ENCODE measurements at places on chromosomes 3 and 15. TPM values are rescaled to one million over a fixed set of nuclear protein-coding genes. Genes with fewer than 3 reads are reported as not detected.

DNA sequence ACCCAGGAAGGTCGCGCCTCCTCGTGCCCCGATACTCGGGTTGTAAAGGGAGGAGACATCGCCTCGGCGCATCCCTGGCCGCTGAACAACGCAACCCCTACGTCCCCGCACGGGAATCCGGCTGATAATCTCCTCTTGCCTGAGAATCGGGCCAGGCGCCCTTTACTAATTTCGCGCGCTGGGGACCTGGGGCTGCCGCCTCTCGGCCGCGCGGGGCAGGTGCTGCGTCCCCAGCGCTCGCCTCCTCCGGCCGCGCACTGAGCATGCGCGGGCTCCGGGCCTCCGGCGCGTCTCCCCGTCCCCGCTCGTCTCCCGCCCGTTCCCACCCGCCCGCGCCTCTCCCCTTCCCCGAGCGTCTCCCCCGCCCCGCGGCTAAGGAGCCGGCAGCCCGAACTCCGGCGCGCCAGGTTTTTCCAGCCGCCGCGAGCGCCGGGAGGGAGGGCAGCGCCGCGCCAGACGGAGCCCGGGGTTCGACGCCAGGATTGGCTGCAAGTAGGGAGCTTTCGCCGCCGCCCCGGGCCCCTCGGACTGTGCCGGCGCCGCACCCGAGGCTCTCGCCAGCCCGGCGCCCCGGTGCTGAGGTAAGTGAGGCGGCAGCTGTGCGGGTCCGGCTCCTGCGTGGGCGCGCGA lies at the start of gene CNTN4:
Gene CNTN4 (plus strand): TSS at position 469 of the 630 bp plus-strand sequence.
- DNase-seq, result no peak

The GATA2 gene
- 0.57 TPM for total RNA-seq

- DNase-seq, result no peak
Observed at GRCh38 chr15:41799488-41799805, 25.2 kb downstream of the MAPKBP1 start.

The IGSF10 gene
- total RNA-seq, result 1.9 TPM

The SPESP1 gene
- total RNA-seq, result 3.7 TPM

The KBTBD13 gene
- under 0.01 TPM for total RNA-seq

GRCh38 chr3:24494618-24495325 lies at the start of gene THRB:
THRB (minus strand) TSS chr3:24494850.
- no peak for DNase-seq

- no peak for DNase-seq
Observed at GRCh38 chr15:57216288-57216687, 160.0 kb upstream of the CGNL1 start.

- no peak for DNase-seq
Observed at GRCh38 chr3:54949491-54950044, 21.7 kb upstream of the LRTM1 start.

The PAQR9 gene
- total RNA-seq, result 0.05 TPM

The MYD88 gene
- total RNA-seq, result 15.1 TPM

The STAB1 gene
- 19.5 TPM for total RNA-seq

- DNase-seq, result no peak
Observed at GRCh38 chr3:134597390-134597970, 53.3 kb downstream of the KY start.

- DNase-seq, result no peak
Observed at GRCh38 chr15:80456517-80457492, 52.6 kb downstream of the ARNT2 start.

- DNase-seq, result no peak
Observed at GRCh38 chr15:46410705-46411104, 775.9 kb downstream of the SQOR start.

- DNase-seq, result no peak
Observed at GRCh38 chr3:127959041-127959440, 44.0 kb downstream of the KBTBD12 start.

- DNase-seq, result no peak
Observed at GRCh38 chr3:120982608-120983320, 74.8 kb downstream of the STXBP5L start.

GRCh38 chr3:59374818-59375211 lies 325.0 kb upstream of the CFAP20DC start:
- DNase-seq, result peak; percentile 23

The PCOLCE2 gene
- total RNA-seq, result 2.0 TPM

DNA sequence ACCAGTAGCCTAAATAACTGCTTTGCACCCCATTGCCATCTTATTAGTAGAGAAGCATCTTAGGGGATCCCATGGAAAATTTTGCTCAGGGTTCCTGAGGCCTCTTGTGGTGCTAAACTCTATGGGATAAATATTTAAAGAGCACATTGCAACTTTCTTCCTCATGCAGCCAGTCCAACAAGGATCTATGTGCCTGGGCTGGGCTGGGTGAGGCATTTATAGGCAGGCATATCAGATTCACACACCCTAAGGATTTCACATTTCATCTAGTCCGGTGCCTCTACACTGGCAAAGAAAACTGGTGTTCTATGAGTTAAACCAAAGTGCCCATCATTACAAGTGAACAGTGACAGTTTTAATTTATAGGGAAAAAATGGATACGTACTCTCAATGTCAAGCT lies 512.3 kb downstream of the EDEM1 start:
- no peak for DNase-seq

The CLDN1 gene
- 9.5 TPM for total RNA-seq

The GPR62 gene
- total RNA-seq, result 0.05 TPM

GRCh38 chr3:109242187-109242523 lies 74.2 kb downstream of the DPPA2 start:
- DNase-seq, result no peak

The TYRO3 gene
- total RNA-seq, result 1.3 TPM

The ADCY5 gene
- total RNA-seq, result 0.76 TPM

DNA sequence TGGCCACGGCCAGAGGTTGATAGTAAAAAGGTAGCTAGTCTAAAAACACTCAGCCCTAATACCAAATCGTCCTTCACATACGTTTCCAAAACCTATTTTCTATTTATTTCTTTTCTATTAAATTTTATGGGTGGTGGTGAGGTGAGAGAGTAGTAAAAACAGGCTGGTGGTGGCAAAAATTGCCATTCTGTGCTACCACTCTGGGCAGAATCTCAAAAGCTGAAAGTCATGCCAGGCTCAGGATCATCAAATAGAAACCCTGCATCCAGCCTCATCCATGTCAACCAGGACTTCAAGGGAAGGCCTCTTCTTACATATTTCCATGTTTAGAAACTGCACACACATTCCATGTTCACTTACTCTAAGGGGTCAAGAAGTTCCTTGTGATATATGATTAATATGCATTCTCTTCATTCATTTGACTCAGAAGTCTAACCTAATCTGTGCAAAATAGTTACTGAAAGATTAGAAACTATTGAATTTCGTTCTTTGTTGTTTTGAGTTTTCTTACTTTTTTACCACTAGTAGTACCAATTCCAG lies 153.1 kb downstream of the TNIK start:
- no peak for DNase-seq

DNA sequence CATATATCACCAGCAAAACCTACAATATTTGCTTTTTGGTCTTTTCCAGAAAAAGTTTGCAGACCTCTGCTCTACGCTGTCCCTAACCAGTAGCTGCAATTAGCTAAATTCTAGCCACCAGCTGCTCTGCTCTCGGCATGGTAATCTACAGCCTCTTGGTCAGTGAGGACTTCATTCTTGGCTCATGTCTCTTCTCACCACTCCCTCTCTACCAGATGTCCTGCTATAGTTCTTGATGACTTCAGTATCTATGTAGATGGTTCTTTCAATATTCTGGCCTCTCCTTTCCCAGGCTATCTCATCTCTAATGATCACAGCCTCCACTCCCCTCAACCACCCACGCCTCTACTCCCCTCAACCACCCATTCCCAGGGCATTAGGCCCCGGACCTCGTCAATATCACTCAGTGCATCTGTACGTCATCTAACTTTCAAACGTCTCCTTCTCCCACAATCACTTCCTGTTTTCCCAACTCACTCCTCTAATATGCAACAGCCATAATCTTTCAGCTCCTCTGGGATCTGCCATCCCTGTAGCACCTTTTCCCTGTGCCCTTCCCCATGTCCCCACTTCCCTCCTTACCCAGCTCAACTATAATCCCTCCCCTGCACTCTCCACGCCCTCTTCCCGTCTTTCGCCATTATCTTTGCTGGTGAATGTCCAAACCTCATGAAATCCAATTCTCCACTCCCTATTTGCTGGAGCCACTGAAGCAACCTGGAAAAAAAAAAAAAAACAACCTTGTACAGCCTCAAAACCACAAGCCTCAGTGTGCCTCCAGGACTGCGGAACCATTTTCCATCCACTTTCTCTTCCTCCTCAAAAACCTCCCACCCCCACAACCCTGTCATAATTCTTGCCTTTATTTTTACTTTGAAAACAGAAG lies 429.4 kb upstream of the PROK2 start:
- DNase-seq, result no peak

DNA sequence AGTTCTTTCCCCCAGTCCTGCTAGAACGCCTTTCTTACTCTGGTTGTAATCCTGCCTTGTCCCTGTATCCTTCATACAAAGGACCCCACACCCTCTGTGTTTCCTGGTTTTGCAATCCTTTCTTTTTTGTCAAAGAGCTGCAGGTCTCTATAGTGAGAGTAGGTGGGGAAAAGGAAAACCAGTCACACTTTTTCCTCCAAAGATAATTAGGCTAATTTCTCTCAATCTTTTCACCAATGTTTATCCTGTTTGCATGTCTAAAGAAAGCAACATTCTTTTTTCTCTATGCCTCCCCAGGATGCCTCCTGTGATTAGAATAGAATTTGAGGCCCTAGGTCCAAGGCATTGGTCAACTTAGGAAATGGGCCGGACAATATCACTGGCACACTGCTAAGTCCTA lies 25.4 kb downstream of the SEMA6D start:
- DNase-seq, result no peak

The GOLGA8S gene
- total RNA-seq, result 0.05 TPM

- no peak for DNase-seq
Observed at GRCh38 chr3:154018100-154018696, 103.0 kb upstream of the ARHGEF26 start.

DNA sequence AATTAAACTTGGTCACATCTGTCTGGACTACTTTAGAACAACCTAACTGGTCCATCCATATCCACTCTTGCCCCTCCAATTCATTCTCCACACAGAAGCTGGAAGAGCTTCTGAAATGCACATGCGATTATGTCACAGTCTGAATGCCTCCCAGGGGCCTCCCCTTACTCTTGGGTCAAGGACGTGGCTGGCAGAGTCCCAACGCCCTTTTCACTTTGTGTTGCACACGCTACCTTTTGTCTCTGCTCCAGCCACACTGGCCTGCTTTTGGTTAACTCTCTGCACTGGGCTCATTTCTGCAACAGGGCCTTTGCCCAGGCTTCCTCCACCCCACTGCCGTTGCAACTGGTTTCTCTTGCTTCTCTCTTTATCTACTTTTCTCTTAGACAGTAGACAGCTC lies 245.2 kb downstream of the IL20RB start:
- no peak for DNase-seq

The GPR176 gene
- 2.9 TPM for total RNA-seq

The FANCI gene
- total RNA-seq, result 55.1 TPM

The VPS18 gene
- 12.4 TPM for total RNA-seq

The CP gene
- total RNA-seq, result 0.19 TPM

DNA sequence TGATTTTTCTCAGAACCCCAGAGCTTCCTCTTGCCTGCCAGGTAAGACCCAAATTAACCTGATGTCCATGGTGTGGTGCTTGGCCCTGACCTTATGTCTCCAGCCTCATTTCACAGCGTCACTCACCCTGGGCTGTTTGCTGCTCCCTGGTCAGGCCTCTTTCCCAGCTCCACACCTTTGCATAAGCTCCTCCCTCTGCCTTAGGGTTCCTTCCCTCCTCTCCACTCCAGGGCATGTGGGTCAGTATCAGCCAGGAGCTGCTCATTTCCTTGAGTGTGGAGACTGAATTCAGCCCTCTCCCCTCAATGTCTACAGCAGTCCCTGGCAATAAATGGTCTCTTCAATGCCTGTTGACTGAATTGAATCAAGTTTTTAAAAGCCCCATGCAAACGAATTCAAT lies 75.6 kb upstream of the ANKRD34C start:
- DNase-seq, result no peak

DNA sequence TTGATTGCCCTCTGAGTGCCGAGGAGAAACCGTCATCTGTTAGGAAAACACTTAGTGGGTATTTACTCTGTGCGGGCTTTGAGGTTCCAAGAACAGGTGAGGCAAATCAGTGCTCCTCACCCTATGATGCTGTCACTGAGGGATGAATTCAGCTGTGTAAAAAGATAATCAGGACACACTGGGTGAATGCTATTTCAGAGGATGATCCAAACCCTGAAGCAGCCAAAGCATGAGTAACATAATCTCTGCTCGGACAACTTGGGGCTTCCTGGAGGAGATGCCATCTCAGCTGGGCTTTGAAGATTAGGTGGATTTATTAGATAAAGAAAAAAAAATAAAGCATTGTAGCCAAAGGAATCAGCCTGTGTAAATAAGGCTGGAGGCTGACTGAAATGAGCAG lies 10.5 kb upstream of the GADL1 start:
- DNase-seq, result no peak

DNA sequence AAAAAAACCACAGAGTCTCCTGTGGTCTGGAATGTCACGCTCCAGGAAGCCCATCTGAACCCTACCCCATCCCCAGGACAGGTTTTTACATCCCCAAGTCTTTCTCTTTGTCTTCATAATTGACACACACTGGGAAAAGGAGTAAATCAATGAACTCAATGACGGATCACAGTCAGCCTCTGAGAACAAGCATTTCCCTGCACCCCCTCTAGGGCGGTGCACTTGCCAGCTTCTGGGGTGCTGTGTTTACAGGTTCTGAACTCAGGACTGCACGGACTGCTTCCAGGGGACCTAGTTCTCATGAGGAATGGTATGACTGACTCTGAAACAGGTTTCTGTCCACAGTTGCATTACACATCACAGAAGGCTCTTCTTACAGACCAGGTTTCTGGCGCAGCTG lies 81.1 kb downstream of the NUP210 start:
- no peak for DNase-seq

GRCh38 chr15:46735115-46735514 lies 982.2 kb upstream of the SEMA6D start:
- no peak for DNase-seq

The ABCC5 gene
- 13.8 TPM for total RNA-seq

DNA sequence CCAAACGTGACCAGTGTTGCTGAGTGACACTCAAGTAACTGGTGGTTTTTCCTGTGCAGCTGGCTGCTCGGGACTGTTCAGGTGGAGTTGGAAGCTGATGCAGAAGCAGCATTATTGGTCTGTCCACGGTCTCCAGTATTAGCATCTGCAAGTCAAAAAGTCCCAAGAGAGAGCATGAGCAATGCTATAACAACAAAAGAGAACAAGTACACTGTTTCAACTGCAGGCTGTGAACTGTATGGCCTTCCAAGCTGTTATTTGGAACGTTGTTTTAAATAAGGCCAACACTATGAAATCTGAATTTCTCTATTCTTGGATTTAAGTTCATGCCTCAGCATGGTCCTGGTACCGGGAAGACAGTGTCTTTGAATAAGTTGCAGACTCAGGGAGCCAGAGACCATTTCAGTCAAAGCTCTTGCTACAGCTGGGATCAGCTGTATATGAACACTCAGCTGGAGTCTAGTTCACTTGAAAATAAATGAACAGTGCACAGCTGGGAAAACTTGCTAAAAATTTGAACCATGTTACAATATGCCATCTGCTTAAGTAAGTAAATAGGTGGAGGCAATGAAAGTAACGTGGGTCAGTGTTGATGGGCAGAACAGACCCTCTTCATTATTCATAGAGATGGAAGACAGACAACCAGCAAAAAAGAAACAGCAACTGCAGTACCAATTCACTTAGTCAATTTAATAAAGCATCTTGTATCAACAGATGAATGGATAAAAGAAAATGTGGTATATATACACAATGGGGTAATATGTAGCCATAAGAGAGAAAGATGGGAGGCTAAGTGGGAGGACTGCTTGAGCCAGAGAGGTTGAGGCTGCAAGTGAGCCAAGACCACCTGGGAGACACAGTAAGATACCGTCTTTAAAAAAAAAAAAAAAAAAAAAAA lies 45.1 kb downstream of the NR1I2 start:
- no peak for DNase-seq

GRCh38 chr3:25751725-25752124 lies 31.5 kb downstream of the NGLY1 start:
- no peak for DNase-seq

Data from thymus (tissue), 14 donors.